ENCODE measurements at places on chromosomes 16 and 17.

- DNase-seq: peak; percentile 35
Measured at GRCh38 chr17:42287305-42287976, 857 bp upstream of the STAT5A start.

- no peak for DNase-seq
Measured at GRCh38 chr16:77406680-77407079, 28.2 kb downstream of the ADAMTS18 start.

DNA sequence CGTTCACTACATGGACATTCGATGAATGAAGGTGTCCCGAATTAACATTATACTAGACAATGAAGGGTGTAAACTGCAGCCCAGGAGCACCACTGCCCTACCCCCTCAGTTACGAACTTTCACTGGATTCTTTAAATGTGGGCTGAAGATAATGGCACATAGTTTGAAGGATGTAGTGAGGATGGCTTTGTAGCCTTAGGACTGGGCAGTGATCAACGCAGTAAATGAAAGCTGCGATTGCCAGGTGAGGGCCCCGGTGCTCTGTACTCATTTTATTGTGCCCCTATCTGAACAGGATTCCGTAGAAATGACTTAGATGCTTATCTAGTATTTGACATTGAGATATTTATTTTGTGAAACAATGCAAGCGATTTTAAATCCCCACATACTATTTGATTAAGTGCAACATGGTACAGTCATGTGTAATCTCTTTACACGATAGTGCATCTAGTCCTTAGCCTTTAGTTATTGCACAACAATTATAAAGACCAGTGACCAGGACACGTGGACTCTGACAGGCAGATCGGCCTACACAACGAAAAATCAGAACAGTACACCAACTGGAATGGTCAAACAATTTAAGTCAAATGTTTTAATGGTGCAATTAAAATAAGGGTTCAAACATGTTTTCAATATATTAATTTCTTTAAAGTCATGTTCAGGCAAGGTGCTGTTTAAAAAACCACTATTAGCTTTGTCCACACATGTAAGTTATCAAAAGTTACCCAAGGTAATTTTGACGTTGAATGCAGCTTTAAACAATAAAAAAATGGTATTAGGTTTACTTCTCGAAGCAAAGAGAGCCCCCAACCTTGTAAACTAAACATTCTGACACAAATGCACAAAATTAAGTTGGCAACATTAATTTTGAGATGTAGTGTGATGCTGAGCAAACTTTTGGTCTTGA, 17.4 kb upstream of the ERN1 start:
- DNase-seq: no peak

DNA sequence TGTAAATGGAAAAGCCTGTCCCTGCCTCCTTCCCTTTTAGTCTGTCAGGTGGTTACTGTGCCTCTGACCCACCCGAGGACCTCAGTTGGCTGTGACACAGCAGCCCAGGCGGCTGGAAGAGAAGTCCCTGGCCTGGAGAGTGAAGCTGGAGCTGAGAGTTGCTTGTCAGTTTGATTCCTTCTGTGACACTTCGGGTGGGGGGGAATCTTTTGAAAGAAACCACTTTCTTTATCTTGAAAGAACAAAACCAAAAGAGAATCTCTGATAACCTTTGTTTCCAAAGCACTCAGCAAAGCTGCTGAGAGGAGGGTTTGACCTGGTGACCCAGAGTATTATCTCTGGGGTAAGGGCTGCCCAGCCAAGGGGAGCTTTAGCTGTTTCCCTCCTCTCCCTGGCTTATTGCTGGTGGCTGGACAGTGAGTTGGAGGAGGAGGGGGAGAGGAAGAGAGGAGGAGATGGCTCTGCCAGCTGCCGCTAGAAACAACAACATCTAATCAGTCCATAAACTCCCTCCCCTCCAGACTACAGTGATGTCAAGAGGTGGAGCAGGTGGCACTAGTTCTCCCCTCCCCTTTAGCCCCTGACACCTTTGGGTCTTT, 34.0 kb downstream of the YPEL2 start:
- no peak for DNase-seq

- no peak for DNase-seq
Measured at GRCh38 chr17:78082988-78083387, 45.6 kb downstream of the TMC6 start.

- no peak for DNase-seq
Measured at GRCh38 chr16:79412783-79413225, 187.7 kb downstream of the MAF start.
